ENCODE measurements at places on chromosomes 1 and 21. TPM values are rescaled to one million over a fixed set of nuclear protein-coding genes. Genes with fewer than 3 reads are reported as not detected.

The ADAMTSL4 gene
- 19.7 TPM for polyA plus RNA-seq

GRCh38 chr21:36451506-36451905, 28.4 kb downstream of the CLDN14 start:
- DNase-seq: no peak

The RGS7 gene
- polyA plus RNA-seq: not detected

- no peak for DNase-seq
Measured at GRCh38 chr1:214187933-214188332, 93.0 kb upstream of the SMYD2 start.

- DNase-seq: no peak
Measured at GRCh38 chr21:44027607-44028286, 15.6 kb downstream of the TRAPPC10 start.

- peak; percentile 80 for DNase-seq
Measured at GRCh38 chr1:100463791-100464424, 74.0 kb upstream of the GPR88 start.

GRCh38 chr1:158124034-158124433, 56.7 kb upstream of the CD1D start:
- no peak for DNase-seq

DNA sequence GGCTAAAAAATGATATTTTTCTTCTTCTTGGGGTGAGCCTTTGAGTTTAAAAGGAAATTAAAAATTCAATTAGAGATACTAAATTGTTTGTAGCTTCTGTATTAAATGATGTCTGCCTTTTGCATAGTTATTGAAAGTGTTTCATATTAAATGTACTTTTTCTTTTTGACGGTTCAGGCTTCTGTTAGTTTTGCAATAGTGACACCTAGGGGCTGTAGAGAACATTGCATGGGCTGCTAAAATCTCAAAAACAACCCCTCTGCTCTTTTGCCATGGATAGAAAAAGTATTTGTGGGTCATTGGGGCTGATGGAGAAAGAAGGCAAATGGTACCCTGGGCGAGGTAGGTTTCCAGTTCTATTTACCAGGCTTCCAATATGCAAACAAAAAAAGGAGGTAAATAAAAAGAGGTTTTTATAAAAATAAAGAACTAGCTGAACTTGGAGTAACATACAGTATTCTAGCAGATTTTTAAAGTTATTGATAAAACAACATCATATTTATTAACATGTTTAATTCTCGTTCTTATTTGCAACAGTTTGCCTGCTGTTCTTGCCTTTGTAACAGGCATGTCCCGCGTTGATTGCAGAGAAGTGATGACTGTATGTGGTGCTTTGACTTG, 115.4 kb upstream of the HOOK1 start:
- peak; percentile 64 for DNase-seq
